Type B pancreatic cell (in vitro differentiated cells): ENCODE measurements at places on chromosomes 6 and 20.

- no peaks in the 10 kb centered on the region for H3K27me3 ChIP-seq
- no peaks in the 10 kb centered on the region for H3K36me3 ChIP-seq
- H3K27ac ChIP-seq: no peak overlapping the region
- H3K4me3 ChIP-seq: no peak overlapping the region
Observed at GRCh38 chr20:11585752-11586352, 331.8 kb upstream of the BTBD3 start.

GRCh38 chr6:157748839-157749571 lies 74.0 kb upstream of the SNX9 start:
- H3K27ac ChIP-seq: no peak overlapping the region
- H3K27me3 ChIP-seq: peaks cover 3% of the 10 kb centered on the region
- H3K4me3 ChIP-seq: no peak overlapping the region
- H3K4me1 ChIP-seq: no peaks in the 10 kb centered on the region
- DNase-seq: no peak

DNA sequence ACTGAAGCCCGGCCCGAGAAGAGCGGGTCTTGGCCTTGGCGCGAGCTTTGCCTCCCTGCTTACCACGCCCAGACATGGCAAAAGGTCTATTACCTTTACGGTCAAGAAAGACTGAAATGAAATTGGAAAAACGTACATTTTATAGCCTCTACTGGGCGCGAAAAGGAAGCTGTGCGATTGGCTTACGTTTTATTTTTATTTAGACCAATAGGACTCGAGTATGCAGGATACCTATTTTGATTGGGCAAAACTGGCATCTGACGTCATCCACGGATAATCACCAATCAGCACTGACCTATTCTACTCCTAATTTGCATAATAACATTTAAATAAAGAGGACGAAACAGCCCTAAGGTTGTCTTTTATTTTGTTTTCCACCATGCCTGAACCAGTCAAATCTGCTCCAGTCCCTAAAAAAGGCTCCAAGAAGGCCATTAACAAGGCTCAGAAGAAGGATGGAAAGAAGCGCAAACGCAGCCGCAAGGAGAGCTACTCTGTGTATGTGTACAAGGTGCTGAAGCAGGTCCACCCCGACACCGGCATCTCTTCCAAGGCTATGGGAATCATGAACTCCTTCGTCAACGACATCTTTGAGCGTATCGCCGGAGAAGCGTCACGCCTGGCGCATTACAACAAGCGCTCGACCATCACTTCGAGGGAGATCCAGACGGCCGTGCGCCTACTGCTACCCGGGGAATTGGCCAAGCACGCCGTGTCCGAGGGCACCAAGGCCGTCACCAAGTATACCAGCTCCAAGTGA lies 97.4 kb downstream of the OR2B2 start:
- no peak for DNase-seq
- peaks cover 32% of the 10 kb centered on the region for H3K4me1 ChIP-seq
- no peaks in the 10 kb centered on the region for H3K36me3 ChIP-seq
- peak overlapping the region; percentile 90 for H3K4me3 ChIP-seq

DNA sequence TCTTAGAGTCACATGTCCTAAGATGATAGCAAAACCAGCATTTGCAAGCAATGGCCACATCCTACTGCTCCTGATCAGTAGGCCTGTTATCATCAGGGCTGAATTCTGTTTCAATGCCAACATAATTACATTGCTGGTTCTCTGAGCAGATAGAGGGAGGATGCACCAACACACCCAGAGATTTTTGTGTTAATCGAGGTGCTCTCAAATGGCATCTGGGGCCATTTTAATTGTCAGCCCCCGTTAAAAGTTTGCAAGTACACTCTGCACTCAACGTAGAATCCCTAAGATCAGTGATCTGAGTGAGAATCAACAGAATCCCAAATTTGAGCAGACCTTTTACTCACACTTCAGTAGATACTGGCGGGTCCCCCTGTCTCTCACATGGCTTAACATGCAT lies 24.8 kb downstream of the ADTRP start:
- peaks cover 15% of the 10 kb centered on the region for H3K4me1 ChIP-seq
- no peaks in the 10 kb centered on the region for H3K27me3 ChIP-seq
- DNase-seq: no peak
- H3K27ac ChIP-seq: no peak overlapping the region

DNA sequence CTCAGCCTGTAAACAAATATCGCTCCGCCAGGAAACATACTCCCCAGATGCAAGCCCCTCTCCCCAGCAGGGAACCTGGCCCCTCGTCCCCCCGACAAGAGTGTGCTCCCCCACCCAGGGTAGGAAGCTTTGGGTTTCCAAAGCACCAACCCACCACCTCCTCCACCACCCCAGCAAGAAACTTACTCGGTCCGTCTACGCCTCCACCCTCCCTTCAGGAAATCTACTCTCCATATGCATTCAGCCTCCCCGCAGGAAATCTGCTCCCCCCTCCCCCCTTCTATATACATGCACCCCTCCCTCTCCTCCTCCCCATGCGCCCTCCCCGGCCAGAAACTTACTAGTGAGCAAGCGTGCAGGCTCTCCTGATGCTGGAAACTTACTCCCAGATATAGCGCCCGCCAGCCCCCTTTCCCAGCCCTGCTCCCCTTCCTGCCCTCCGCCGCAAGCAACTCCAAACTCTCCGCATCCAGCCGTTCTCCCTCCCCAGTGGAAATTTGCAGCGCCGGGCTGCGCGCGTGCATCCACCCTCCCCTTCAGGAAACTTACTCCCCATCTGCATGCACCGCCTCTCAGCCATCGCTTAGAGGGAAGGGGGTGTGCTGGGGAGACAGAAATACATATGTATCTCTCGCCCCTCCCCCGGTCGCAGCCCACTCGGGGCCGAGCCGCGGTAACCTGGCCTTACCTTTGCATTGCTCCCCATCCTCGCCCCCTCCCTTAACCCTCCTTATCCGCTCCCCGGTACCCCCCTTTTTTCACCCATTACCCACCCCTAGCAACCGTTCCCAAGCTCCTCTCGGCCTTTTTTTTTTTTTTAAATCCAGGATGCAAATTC lies at the start of gene TRERF1:
Gene TRERF1, minus strand, starts transcription at position 594 of the 838 bp plus-strand sequence. CDS start 182,336 bp downstream, outside the sequence.
- peak within 1 kb of the TSS; percentile 99 for H3K4me3 ChIP-seq
- peaks cover 3% of the 10 kb centered on the region for H3K27me3 ChIP-seq
- peaks cover 8% of the 10 kb centered on the region for H3K36me3 ChIP-seq
- peak; percentile 77 for DNase-seq
- peaks cover 37% of the 10 kb centered on the region for H3K4me1 ChIP-seq
- peak within 1 kb of the TSS; percentile 88 for H3K27ac ChIP-seq

- no peak overlapping the region for H3K27ac ChIP-seq
- no peaks in the 10 kb centered on the region for H3K27me3 ChIP-seq
- DNase-seq: no peak
- H3K4me3 ChIP-seq: no peak overlapping the region
- no peaks in the 10 kb centered on the region for H3K36me3 ChIP-seq
Observed at GRCh38 chr6:134063966-134064445, 11.6 kb upstream of the SLC2A12 start.

DNA sequence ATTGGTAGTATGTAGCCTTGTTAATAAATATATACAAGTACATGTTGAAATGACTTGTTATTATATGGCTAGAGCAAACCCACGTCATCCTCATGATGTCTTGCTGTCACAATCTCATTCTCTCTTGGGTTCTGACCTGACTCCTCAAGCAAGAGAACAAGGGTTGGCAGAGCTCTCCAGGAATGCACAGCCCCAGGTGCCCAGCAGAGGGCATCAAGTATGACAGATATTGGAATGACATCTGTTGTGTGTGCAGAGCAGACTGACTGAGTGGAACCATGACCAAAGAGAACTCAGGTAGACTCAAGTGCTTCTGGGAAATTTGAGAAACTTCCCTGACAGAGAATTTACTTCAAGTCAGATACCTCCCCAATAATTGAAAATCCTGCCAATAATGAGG lies 90.6 kb downstream of the PAX1 start:
- no peak overlapping the region for H3K27ac ChIP-seq
- DNase-seq: no peak
- H3K4me3 ChIP-seq: no peak overlapping the region

DNA sequence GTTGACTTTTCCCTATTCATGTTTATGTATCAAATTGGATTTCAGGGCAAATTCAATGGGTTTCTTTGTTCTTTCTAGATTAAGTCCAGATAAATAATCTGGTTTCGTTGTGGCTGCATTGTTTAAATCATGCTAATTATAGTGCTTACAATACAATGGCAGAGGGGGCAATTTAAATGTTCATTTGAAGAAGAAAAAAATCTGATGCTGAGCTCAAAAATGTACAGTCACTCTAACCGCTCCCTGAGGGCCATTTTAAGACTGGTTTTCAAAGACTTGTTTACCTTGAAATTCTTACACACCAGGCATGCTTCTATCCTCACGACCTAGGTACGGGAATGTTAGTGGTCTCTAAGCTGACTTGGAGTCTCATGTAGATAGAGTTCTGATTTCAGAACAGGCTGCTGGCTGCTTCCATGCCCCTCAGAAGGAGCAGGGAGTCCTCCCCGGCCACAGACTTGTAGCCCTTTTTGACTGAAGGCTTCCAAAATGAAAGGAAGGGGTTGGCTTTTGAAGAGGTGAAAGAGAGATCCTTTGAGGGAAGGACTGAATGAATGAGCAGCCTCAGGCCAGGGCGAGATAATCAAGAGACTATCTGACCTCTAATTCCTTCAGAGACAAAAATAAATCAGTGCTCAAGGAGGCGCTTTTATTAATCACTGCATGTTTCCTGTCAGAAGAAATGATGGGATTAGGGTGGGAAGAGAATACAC lies 86.1 kb upstream of the ZNF217 start:
- H3K4me1 ChIP-seq: peaks cover 35% of the 10 kb centered on the region
- H3K36me3 ChIP-seq: peaks cover 3% of the 10 kb centered on the region
- no peak for DNase-seq
- H3K4me3 ChIP-seq: peak overlapping the region; percentile 74
- H3K27me3 ChIP-seq: no peaks in the 10 kb centered on the region

DNA sequence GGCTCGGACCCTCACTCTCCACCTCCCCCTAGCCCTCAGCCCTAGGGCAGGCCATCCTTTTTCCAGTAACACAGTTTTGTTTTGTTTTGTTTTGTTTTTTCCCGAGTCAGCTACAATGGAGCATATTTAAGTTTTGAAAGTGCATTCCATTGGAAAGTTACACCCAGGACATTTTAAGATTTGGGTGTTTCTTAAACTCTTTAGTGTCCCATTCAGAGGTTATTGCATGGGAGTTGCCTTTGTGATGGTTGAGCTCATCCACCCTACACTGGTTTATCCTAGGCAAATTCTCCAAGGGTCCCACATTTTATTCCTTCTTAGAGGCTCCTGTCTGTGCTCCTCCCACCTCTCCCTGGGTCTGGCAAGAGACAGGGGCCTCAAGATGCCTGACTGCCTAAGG lies 58.9 kb downstream of the THBS2 start:
- peaks cover 4% of the 10 kb centered on the region for H3K4me1 ChIP-seq
- H3K36me3 ChIP-seq: no peaks in the 10 kb centered on the region
- peaks cover 9% of the 10 kb centered on the region for H3K27me3 ChIP-seq
- H3K27ac ChIP-seq: no peak overlapping the region
- DNase-seq: no peak

DNA sequence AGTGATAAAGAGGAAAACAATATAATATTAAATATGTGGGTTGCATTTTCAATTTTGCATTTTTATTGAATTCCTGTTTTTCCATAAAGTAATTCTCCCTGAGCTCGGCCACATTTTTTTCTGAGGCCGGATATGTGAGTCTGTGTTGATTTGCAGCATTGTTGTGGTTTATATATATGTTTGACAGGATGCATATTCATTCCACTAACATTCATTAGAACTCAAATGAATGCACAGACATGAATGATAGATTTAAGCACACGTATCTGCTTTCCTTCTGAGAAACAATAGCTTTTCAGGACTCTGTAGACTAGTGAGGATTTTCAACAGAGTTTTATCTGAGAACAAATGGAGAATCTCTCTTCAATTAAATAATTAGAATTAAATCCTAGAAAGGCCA lies 10.6 kb upstream of the EXOC2 start:
- H3K4me3 ChIP-seq: no peak overlapping the region
- H3K27ac ChIP-seq: no peak overlapping the region
- peaks cover 24% of the 10 kb centered on the region for H3K27me3 ChIP-seq
- no peaks in the 10 kb centered on the region for H3K36me3 ChIP-seq
- H3K4me1 ChIP-seq: peaks cover 18% of the 10 kb centered on the region

DNA sequence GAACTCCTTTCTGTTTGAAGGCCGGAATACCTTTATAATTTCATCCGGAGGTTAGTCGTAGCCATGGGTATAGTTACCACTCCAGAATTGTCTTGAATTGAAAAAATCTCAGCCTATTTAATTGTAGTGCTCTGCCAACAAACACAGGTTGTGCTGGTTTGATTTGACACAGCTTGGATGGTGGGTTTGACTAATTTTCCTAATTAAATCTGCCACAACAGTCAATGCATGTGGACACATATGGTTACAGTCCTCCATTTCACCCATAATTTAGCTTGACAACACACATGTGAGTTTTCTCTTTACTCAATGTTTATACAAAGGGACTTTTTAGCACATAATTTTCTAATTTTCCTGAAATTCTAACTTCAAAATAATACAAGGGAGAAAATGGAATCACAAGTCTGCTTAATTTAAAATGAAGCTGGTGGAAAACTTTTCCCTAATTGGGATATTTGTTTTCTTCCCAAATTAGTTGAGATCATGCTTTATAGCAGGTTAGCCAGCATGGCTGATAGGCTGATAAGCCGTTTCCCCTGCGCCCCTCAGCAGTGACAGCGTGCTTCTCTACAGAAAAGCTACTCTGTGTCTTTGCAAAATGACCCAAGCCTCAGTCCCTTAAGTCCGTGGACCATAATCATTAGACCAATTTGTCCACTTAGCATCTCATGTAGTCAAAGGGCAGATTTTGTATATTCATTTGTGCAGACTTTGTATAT lies 463.5 kb upstream of the FLRT3 start:
- H3K4me1 ChIP-seq: peaks cover 5% of the 10 kb centered on the region
- H3K27me3 ChIP-seq: no peaks in the 10 kb centered on the region
- no peak overlapping the region for H3K4me3 ChIP-seq
- no peaks in the 10 kb centered on the region for H3K36me3 ChIP-seq
- DNase-seq: no peak

DNA sequence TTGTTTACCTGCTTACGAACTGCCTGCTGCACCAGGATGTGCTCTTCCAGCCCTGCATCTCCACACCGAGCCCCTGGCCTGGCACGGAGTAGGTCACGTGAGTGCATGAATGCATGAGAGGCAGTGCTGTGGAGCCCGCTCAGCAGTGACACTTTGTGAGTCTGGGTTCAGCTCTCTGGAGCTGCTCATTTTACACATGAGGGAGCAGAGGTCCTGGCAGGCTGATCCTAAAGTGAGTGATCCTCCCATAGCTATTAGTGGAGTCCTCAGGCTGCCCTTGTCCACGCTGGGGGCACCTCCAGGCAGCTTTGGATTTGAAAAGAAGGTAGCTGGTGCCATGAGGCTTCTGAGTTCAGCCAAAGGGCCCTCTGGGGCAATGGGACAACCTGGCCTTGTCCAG lies 64.2 kb downstream of the EDN3 start:
- no peak overlapping the region for H3K4me3 ChIP-seq
- H3K36me3 ChIP-seq: no peaks in the 10 kb centered on the region
- peaks cover 50% of the 10 kb centered on the region for H3K4me1 ChIP-seq
- DNase-seq: no peak
- H3K27me3 ChIP-seq: peaks cover 34% of the 10 kb centered on the region
- no peak overlapping the region for H3K27ac ChIP-seq

GRCh38 chr6:161921602-161922395 lies 647.9 kb upstream of the AGPAT4 start:
- H3K27ac ChIP-seq: no peak overlapping the region
- no peaks in the 10 kb centered on the region for H3K4me1 ChIP-seq
- H3K27me3 ChIP-seq: no peaks in the 10 kb centered on the region
- DNase-seq: no peak
- no peak overlapping the region for H3K4me3 ChIP-seq

- no peak overlapping the region for H3K27ac ChIP-seq
- no peak for DNase-seq
- no peak overlapping the region for H3K4me3 ChIP-seq
Observed at GRCh38 chr6:66496659-66497058, 789.6 kb upstream of the EYS start.

GRCh38 chr6:29694637-29695036 lies 13.7 kb upstream of the ZFP57 start:
- H3K4me1 ChIP-seq: no peaks in the 10 kb centered on the region
- no peak overlapping the region for H3K4me3 ChIP-seq
- H3K27ac ChIP-seq: no peak overlapping the region
- DNase-seq: no peak
